Activated CD4-positive, alpha-beta T cell treated with anti-CD3 and anti-CD28 coated beads, Interleukin-2, amount 50 U/mL, for 1 hour (primary cell): ENCODE measurements at places on chromosomes 1 and 21.
A peak's percentile ranks its signal among the peaks of the same experiment; 100 is the strongest.

DNA sequence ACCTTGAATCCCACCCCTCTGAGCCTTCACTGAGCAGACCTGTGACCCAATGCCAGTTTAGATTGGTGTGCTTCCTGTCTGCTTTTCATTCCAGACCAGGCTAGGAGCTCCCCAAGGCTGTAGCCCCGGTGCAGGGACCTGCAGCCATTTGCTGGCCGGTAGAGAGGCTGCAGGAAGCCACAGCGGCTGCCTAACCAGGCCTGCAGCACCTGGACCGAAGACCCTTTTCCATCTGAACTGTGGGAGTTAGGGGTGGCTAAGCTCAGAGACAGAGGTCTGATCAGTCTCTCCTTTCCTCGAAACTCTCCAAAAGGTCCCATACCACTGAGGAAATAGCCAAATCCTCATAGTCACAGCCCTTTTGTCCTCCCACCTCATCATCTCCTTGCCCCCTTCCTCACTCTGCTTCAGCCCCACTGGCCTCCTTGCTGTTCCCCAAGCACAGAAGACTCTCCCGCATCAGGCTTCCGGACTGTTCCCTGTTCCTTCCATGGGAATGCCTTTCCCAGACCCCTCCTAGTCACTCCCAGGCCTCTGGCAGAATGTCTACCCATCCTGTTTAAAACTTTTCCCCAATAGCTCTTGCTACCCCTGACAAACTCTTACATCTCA is 674 bp upstream of the TTC4 start:
- no peak for DNase-seq

- no peak for DNase-seq
Measured at GRCh38 chr1:2866422-2867086, 65.1 kb upstream of the TTC34 start.

DNA sequence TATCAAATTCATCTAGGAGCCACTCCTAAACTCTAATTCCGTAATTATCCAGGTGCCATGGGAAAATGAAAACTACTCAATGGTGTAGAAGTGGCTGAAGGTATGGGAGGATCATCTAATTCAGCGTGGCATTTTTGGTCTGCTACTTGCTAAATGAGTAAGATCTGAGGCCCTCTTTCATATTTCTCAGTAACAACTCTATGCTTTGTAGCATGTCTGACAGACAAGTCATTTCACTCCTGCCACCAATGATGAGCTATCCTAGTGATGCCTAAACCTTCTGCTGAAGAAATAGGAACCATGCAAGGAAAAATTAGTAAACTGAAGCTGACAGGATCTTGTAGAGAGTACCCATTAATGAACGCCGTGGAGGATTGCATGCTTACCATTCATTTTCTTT is 145.3 kb downstream of the NTNG1 start:
- DNase-seq, result no peak

- no peak for DNase-seq
Measured at GRCh38 chr1:30971496-30971895, 62.9 kb upstream of the SDC3 start.

DNA sequence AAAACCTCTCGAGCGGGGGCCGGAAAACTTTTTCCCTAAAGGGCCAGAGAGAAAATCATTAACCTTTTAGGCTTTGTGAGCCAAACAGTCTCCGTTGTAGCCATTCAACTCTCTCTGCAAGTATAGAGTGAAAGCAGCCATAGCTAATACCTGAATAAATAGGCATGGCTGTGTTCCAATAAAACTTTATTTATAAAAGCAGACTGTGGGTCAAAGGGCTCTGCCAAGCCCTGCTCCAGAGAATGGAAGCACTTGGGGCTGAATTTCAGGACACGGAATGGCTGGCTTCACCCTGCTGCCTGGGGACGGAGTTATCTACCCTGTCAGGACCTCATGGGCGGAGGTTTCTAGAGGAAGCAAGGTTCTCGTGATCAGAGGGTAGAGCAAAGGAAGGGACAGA is 92.7 kb downstream of the CASZ1 start:
- DNase-seq, result no peak

GRCh38 chr1:232773752-232774151 is 31.5 kb upstream of the MAP10 start:
- no peak for DNase-seq

GRCh38 chr1:234897754-234898454 is 230.7 kb downstream of the TOMM20 start:
- no peak for DNase-seq

DNA sequence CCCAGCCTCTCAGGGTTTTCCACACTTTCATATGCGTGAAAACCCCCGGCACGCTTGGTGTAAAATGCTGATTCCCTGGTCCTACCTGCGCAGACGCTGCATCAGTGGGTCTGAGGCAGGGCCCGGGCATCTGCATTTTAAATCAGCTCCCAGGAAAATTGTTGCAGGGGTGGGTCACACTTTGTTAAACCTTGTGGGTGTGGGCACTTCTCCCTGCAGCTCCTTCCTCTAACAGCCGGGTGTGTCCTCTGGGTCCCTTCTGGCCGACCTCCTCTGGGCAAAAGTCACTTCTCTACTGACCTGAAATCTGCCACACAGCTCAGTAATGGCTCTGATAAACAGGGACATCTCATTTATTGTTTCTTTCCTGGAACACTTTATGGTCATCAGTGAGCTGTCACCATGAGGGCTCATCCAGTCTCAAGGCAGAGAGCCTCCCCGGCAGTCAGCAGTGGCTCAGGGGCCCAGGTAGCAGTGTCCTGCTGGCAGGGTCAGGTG is 52.8 kb upstream of the TMPRSS2 start:
- no peak for DNase-seq

- no peak for DNase-seq
Measured at GRCh38 chr1:7652515-7653098, 118.5 kb upstream of the VAMP3 start.

GRCh38 chr1:37400466-37401225 is 73.7 kb upstream of the ZC3H12A start:
- no peak for DNase-seq

- DNase-seq, result no peak
Measured at GRCh38 chr1:65066419-65066765, 81.6 kb upstream of the AK4 start.

DNA sequence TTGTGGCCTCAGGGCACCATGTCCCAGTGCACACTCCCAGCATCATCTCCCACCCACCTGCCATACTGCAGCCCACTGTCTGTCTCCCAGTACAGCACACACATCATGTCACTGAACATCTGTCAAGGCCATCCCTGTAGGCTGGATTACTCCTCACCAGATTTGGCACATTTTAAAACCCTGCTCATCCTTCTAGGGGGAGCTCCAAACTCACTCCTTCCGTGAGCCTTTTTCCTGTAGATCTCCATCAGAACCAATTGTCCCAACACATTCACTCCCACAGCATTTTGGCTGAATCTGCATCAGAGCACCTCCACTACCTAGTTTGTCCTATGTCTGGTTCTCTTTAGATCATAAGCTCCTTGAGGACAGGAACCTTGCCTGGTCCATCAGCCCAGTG is 58.6 kb upstream of the GRIK3 start:
- DNase-seq, result no peak

DNA sequence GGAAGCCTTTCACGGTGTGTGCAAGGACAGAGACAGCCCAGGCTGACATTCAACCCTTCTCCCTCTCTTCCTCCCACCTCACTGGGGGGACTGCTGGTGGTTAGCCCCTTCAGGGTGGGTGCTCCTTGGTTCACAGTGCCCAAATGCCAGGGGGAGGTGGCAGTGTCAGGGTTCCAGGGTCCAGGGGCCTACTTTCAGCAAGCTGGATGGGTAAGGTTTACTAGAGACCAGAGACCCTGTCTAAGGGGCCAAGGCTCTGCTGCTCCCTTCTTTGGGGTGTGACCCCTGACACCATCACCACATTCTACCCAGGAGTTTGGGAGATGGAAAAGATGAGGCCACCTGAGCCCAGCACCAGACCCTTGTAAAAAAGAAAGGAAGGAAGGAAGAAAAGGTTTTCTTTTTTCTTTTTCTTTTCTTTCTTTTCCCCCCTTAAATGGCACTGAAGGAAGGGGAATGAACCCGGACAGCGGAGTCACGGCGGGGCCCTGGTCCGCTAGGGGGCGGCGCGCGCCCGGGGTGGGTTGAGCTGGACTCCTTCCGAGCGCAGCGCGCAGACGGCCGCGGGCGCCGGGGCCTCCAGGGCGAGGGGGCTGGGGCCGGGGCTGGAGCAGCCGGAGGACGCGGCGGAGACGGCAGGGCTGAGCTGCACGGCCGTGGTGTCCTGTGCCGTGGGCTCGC is 18.8 kb downstream of the KNCN start:
- DNase-seq, result peak; percentile 66

DNA sequence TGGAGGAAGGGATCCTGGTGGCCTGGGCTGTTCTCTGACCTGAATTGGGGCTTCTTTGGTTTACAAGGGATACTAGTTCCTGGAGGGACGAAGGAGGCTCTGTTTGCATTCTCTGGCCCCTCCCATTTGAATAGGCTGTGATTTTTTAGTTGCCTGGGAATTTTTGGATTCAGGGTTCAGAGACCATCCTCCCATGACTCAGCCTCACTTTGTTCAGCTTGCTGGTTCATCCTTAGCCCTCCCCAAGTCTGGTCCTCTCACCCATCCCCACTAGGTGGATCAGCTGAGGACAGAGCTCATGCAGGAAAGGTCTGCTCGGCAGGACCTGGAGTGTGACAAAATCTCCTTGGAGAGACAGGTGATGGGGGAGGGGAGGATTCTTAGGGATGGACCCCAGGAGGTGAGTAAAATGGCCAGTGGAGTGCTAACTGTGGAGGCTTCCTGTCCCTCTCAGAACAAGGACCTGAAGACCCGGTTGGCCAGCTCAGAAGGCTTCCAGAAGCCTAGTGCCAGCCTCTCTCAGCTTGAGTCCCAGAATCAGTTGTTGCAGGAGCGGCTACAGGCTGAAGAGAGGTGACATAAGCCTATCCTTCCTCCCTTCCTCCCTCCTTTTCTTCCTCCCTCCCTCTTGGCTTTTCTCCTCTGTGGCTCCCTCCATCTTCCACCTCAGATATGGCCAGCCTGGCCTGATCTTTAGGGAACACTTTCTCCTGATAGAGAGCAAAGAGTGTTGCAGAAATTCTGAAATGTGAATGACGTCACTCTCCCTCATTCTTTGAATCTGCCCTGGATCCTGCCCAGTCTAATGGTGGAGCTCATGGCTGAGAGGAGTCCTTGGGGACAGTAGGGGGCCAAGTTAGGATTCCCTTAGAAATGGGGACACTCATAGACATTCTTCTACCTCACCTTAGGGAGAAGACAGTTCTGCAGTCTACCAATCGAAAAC is 4.5 kb upstream of the TUFT1 start:
- DNase-seq, result no peak

- no peak for DNase-seq
Measured at GRCh38 chr1:165753934-165754333, 14.7 kb downstream of the TMCO1 start.

DNA sequence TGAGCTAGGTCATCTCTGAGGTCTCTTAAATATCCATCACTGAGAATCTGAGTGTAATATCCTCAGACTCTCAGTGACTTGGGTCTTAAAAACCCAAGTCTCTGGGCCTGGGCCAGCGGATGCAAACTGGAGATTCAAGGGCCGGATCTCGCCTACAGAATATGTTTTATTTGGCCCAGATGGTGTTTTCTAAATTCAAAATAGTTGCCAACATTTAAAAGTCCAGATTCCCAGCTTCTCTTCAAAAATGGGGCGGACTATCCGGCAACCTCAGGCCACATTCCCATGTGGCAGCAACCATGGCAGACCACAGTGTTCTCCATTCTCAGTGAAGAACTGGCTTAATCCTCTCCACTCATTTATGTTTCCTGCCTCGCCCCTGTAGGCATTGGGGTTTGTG is 12.7 kb upstream of the HEYL start:
- DNase-seq, result no peak

DNA sequence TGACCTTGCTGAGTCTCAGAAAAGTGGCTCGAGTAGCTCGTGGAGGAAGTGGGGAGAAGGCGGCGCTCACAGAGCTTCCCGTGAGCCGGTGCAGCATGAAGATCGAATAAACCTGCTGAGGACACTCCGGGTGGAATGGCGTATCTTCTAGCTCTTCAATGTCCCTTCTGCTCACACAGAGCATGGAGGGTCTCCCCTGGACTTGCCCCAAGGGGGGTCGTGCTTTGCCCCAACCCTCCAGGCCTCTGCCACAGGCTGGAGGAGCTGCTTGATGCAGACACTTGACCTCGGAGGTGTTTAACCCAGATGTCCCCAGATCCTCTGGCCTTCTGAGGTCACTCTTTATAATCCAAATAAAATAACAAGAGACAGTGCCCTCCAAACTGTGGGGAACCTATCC is 2.2 kb upstream of the KRTAP10-12 start:
- DNase-seq, result no peak

- no peak for DNase-seq
Measured at GRCh38 chr1:83012950-83013349, 986.0 kb downstream of the TTLL7 start.

DNA sequence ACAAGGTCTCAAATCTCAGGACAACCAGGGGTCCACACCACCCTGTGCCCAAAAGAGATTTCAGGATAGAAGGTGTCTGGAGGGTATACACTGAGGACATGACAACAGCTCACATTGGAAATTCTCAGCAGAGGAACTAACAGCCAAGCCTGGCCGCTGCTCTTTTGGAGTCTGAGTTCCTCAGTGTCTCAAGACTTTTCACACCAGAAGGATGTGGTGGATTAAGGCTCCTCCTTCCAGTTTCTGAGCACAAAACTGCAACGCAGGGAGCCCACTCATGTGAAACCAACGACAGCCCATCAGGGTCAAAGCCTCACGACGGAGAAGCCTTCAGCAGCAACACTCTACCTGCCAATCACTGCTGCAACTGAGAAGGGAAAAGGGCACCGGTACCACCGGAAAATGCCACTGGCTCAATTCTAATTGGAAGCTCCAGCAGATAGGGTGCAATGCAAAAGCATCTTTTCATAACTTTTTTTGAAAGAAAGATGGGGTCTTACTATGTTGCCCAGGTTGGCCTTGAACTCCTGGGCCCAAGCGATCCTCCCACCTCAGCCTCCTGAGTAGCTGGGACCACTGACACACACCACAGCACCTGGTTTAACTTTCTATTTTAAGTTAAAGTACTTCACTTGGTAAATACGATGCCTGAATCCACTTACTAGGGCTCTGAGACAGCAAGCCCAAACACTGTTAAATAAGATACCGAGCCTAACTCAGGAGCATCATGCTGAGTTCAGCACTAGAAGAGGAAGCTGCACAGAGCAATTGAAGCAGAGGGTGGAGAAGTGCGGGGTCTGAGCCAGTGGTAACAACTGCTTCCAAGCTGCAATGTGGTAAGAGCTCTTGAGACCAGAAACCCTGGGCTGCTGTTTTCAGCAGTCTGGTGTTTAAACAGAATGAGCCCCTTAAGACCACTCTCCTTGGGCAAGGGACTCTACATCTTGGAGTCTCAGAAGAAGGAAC is 7.8 kb downstream of the CAPZB start:
- no peak for DNase-seq

DNA sequence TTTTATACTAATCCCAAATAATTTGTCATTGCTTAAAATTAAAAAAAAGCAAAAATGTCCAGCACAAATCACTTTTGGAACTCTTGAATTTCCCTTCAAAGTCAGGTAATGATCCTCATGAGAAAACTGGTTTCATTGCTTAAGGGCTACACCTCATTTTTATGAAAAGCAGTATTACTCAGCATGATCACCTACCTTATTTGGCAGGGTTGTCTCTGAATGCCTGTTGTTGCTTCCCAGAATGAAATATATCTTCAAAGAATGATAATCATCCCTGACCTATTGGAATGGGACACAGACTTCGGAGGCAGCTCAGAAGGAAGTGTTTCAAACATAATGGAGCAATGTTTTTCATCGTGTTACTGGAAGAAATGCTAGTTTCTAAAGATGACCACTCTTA is 29.7 kb downstream of the C1orf21 start:
- DNase-seq, result no peak

- DNase-seq, result no peak
Measured at GRCh38 chr21:28336314-28336713, 656.4 kb downstream of the LTN1 start.

GRCh38 chr1:68673771-68674170 is 176.9 kb upstream of the DEPDC1 start:
- no peak for DNase-seq

GRCh38 chr1:22315315-22316078 is 136.2 kb upstream of the ZBTB40 start:
- DNase-seq, result no peak
